ENCODE measurements at places on chromosomes 2 and 18.

DNA sequence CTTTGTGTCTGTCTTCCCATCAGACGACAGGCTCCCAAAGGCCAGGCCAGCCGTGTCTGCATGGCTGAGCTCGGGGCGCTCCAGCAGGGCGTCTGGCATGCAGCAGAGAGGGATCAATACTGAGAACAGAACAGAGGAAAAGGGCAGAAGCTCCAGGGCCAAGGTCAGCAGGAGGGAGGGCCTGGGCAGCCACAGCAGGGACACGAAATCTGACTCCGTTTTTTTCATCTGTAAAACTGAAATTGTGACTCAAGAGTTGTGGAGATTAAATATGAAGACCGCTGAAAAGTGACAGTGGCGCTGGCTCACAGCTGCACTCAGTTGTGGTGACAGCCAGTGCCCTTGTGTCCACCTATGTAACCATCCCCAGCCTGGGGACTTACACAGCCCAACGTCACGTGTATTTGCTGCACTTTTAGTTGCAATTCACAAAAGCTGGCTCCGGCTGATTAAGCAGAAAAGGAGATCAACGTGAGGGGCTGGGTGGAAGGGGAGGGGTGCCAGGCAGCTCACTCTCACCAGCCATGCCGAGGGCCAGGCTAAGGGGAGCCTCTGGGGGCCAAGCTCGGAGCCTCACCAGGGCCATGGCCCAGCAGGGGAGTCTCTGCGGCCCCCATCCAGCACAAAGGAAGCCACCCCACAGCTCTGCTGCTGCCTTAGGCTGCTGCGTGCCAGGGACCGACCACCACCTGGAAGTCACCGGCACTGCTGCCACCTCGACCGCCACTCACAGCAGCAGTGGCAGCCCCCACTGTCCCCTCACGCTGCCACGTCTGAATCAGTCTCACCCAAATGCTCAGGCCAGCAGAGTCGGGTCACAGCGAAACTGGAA is 74.7 kb downstream of the EIPR1 start:
- no peak for DNase-seq

GRCh38 chr2:71555798-71556454 is 102.6 kb downstream of the DYSF start:
- no peak for DNase-seq

GRCh38 chr2:234792621-234793022 is 159.2 kb upstream of the SH3BP4 start:
- DNase-seq = no peak

DNA sequence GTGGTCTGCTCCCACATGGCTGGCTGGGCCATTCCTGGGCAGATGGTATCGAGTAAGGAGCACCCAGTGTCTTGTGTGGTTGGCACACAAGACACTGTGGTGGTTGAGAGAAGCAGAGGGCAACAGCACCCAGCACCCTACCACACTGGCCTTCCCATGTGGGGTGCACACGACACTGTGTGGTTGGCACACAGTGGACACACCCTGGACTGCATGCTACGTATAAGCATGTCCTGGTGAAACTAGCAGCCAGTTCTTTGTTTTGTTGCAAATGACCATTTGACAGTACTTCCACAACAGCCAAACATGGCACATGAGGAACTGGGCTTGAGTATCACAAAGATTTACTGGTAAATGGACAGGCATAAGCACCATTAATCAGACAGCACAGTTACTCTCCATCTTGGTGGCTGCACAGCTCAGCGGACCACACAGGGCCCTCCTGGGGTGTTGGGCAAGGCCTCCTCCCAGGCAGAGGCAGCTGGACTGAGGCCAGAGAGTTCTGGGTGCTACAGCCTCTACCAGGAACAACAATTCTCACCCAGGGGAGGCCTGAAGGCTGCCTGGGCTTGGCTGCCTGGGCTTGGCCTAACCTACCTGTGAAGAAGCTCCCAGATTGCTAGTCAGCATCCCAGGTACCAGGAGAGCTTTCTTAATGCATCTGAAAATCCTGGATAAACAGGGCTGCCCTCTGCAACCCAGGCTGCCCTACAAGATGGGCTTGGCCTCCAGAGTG is 59.3 kb upstream of the ALPP start:
- DNase-seq = no peak

- no peak for DNase-seq
Observed at GRCh38 chr2:59936048-59936447, 617.4 kb downstream of the BCL11A start.

DNA sequence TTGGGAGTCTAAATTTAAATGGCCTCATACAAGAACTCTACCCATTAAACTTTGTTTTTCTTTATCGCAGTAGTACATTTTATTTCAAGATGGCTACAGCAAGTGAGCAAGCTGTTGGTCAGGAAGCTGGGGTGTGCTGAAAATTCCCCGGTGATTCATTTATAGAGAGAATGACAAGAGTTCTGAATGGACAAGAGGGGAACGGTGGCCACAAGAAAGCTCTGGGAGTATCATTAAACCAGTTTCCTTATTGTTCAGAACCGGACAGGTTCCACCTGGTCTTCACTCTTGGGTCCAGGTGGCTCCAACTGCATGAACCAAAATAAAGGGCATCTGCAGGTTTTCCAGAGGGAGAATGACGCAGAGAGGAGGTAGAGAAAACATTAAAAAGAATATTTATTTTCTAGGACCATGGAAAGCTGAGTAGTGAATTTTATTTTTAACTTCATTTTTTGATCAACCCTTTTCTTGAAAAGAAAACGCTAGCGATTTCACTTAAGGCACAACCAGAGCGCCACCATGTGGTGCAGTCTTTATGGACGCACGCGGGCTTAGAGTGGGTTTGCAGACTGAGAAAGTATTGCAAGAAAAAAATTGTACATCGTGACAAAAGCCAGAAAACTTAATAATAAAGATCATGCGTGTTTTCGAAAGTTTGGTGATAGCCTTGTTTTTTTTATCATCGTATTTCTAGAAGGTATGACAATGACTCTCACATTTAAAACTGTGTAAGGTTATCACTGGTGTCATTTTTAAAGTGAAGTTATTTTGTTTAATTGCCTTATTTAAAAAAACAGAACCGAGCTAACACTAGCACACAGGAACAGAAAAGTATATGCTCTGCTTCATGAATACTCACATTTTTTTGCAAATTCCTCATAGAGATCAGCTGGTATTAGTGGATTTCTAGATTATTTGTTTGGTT is 97.9 kb upstream of the NOL4 start:
- DNase-seq = peak; percentile 38

GRCh38 chr2:7931808-7932207 is 750.0 kb upstream of the ID2 start:
- DNase-seq = no peak

- peak; percentile 80 for DNase-seq
Observed at GRCh38 chr2:120613742-120614571, 121.7 kb upstream of the GLI2 start.

DNA sequence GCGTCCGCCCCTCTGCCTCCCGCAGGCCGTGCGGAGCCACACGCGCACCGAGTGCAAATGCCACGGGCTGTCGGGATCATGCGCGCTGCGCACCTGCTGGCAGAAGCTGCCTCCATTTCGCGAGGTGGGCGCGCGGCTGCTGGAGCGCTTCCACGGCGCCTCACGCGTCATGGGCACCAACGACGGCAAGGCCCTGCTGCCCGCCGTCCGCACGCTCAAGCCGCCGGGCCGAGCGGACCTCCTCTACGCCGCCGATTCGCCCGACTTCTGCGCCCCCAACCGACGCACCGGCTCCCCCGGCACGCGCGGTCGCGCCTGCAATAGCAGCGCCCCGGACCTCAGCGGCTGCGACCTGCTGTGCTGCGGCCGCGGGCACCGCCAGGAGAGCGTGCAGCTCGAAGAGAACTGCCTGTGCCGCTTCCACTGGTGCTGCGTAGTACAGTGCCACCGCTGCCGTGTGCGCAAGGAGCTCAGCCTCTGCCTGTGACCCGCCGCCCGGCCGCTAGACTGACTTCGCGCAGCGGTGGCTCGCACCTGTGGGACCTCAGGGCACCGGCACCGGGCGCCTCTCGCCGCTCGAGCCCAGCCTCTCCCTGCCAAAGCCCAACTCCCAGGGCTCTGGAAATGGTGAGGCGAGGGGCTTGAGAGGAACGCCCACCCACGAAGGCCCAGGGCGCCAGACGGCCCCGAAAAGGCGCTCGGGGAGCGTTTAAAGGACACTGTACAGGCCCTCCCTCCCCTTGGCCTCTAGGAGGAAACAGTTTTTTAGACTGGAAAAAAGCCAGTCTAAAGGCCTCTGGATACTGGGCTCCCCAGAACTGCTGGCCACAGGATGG is 7.1 kb upstream of the WNT10A start:
- DNase-seq = no peak

DNA sequence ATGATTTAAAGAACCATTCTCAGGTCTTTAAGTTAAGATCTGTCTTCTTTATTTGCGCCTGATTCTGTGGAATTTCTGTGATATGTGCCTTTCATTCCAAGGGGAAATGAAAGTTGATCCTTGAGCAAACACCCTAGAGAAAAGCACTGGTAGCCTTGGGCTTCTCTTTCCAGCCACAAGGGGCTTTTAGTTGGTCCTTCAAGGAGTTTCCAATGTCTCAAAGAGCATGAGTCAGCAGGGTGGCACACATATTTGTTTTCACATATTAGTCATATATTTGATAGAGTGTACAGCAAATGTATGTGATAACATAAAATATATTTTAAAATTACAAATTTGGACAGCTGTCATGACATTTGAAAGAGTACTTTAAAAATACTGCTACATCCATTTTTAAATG is 339.5 kb downstream of the TXNL1 start:
- DNase-seq = peak; percentile 18

GRCh38 chr2:45543257-45543656 is 67.8 kb downstream of the SRBD1 start:
- DNase-seq = no peak

DNA sequence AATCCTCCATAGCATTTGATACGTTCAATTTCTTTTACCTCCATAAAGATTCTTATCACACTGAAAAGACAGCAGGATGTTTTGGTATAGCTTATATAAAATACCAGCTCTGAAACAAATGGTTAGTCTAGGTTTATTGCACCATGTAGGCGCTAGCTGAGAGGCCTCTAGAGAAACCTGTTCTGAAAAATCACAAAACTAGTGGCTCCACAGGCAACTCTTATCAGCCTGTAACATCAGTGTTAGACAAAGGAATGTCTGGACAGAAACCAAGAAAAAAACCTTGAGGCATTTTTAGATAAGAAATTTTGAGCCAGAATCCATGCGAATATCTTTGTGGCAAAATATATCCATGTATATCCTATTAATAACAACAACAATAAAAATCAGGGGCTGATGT is 440.4 kb upstream of the MAP2 start:
- no peak for DNase-seq

DNA sequence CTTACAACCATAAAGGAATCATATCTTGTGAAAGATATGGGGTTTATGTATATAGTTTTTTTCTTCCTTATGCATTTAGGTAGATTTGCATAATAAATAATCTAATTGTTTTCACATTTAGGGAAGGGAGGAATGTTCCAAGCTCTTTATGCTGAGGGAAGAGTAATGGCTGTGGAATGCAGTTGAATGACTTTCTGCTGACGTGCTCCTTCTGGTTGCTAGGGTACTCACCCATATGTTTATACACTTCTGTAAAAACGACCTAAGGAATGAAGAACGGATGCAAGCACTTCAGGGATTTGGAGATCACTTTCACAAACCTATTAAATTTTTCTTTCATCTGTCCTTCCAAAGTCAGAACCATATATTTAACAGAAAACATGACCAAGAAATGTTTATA is 29.2 kb upstream of the PPP4R1 start:
- peak; percentile 86 for DNase-seq

- DNase-seq = peak; percentile 46
Observed at GRCh38 chr2:163345795-163346573, 389.8 kb downstream of the FIGN start.

DNA sequence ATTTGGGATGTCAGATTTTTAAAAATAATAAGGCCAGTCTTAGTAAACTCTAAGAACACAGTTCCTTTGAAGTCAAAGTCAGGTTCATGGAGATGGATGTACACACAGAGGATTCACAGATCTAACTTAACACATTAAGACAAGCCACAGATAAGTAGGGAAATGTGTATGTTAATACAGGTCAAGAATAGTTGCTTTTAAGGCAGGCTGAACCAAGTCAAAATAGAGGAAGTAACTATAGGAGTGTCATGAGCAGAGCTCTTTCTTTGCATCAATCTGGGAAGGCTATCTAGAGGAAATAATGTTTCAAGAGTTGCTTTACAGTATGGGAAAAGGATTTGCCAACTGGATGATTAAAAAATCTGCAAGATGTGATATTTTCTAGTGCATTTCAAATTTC is 128.0 kb upstream of the FBXO11 start:
- no peak for DNase-seq

GRCh38 chr2:31987454-31988220 is 23.2 kb downstream of the MEMO1 start:
- DNase-seq = peak; percentile 62

DNA sequence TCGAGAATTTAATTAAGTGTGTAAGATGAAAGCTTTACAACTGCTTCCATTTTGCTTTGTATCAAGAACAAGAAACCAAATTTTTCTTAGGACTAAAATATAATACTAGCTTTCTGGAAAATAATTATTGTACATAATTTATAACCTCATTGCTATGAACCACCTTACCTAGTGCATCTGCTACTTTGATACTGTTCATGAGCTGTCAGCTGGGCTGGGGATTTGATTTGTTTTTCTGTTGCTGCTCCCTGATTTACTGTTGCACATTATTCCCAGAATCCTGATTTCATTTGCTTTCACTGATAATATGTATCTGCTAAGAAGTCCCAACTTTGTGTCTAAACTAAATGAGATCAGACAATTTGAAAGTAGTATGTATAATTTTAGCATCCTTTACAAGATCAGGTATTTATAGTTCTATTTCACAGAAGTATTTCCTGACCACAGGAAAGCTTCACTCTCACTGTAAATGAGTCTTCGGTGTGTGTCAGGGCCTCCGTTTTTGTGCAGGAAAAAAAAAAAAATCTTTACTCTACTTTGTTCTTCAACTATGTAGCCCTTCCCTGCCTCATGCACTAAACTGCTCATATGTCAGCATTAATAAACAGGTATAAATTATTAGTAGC is 105.6 kb upstream of the CCDC150 start:
- DNase-seq = no peak

- no peak for DNase-seq
Observed at GRCh38 chr2:52445686-52446085, 1321.9 kb upstream of the CHAC2 start.
